ENCODE measurements at places on chromosomes 7 and 10.

- H3K4me1 ChIP-seq: peaks cover 5% of the 10 kb centered on the region
- no peak overlapping the region for H3K4me3 ChIP-seq
- no peak overlapping the region for H3K27ac ChIP-seq
- no peaks in the 10 kb centered on the region for H3K27me3 ChIP-seq
Observed at GRCh38 chr7:91645542-91645941, 235.0 kb downstream of the MTERF1 start.

- H3K27ac ChIP-seq: no peak overlapping the region
- no peak overlapping the region for H3K4me3 ChIP-seq
- no peaks in the 10 kb centered on the region for H3K36me3 ChIP-seq
- peaks cover 4% of the 10 kb centered on the region for H3K4me1 ChIP-seq
Observed at GRCh38 chr10:22697800-22698199, 16.6 kb downstream of the PIP4K2A start.

DNA sequence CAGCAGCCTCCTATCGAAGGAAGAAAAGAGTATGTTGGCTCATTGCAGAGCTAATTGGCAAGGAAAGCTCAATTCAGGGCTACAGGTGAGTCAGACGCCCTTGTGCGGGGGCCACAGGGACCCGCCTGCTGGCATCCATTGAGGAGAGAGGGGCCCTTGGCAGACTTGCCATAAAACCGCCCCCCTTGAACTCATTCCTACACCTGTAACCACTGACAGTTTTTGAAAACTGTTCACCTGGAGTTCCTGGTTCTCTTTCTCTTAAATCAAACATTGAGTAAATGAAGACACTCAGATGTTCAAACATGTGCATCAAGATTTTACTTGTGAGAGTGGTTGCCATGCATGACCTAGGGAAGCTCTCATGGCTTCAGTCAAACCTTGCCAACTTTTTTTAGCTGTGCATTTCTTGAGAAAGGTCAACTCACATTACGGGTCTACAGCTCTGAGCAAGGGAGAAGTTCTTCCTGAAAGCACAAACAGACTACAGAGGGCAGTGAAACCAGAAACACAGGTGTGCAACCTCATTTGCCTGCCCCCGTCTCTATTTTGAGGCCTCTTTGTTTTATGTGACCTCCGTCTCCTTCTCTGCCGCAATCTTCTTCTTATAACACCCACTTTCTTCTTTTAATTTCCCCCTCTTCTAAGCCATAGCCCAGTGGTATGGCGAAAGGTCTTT, 87.8 kb downstream of the TBXAS1 start:
- H3K36me3 ChIP-seq: no peaks in the 10 kb centered on the region
- no peaks in the 10 kb centered on the region for H3K4me1 ChIP-seq
- no peak overlapping the region for H3K4me3 ChIP-seq
- no peaks in the 10 kb centered on the region for H3K27me3 ChIP-seq
- no peak for DNase-seq

- no peaks in the 10 kb centered on the region for H3K4me1 ChIP-seq
- peaks cover 13% of the 10 kb centered on the region for H3K27me3 ChIP-seq
- no peaks in the 10 kb centered on the region for H3K36me3 ChIP-seq
- no peak overlapping the region for H3K4me3 ChIP-seq
- DNase-seq: no peak
Observed at GRCh38 chr10:49311555-49312236, 12.7 kb downstream of the C10orf71 start.

GRCh38 chr7:96589038-96589437, 120.6 kb downstream of the SEM1 start:
- no peaks in the 10 kb centered on the region for H3K27me3 ChIP-seq
- no peak overlapping the region for H3K4me3 ChIP-seq
- no peak for DNase-seq
- peaks cover 2% of the 10 kb centered on the region for H3K4me1 ChIP-seq
- no peaks in the 10 kb centered on the region for H3K36me3 ChIP-seq

- peaks cover 37% of the 10 kb centered on the region for H3K4me1 ChIP-seq
- peaks cover 19% of the 10 kb centered on the region for H3K36me3 ChIP-seq
- no peaks in the 10 kb centered on the region for H3K27me3 ChIP-seq
- DNase-seq: no peak
Observed at GRCh38 chr7:90402785-90403173, 482 bp upstream of the CLDN12 start.

- no peak overlapping the region for H3K4me3 ChIP-seq
- no peaks in the 10 kb centered on the region for H3K27me3 ChIP-seq
- no peak for DNase-seq
- H3K4me1 ChIP-seq: peaks cover 5% of the 10 kb centered on the region
Observed at GRCh38 chr7:24141874-24142509, 142.0 kb upstream of the NPY start.

DNA sequence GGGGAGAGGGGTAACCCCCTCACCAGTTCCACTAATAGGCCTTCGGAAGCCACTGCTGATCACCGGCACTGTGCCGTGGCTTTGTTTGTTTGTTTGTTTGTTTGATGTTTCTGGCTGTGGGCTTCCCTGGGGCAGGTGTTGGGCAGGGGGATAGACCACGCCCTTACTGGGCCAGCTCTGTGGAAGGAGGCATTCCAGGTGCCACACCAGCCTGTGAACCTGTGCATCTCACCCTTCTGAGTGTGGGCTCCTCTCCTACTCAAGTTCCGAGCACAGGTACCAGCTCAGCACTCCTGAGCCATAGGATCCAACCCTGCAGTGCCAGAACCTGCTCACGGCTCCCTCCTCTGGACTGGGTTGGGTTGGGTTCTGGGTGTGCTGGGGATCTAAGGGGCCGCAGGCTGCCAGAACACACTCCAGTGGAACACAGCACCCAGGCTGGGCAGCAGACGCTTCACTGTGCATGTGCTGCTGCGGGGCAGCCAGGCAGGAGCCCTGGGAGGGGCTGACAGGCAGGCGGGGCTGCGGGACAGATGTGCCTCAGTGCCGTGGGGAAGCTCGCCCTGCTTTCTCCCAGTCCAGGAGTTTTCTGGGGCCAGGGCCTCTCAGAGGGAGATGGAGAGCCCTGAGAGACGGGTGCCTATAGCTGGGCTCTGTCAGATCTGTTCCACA, 1053.9 kb downstream of the CNTNAP2 start:
- H3K36me3 ChIP-seq: no peaks in the 10 kb centered on the region
- H3K27ac ChIP-seq: no peak overlapping the region
- DNase-seq: no peak
- H3K4me1 ChIP-seq: no peaks in the 10 kb centered on the region
- no peak overlapping the region for H3K4me3 ChIP-seq
- no peaks in the 10 kb centered on the region for H3K27me3 ChIP-seq

GRCh38 chr10:26528048-26528447, 89.9 kb downstream of the APBB1IP start:
- H3K27me3 ChIP-seq: no peaks in the 10 kb centered on the region
- no peaks in the 10 kb centered on the region for H3K4me1 ChIP-seq
- no peak overlapping the region for H3K4me3 ChIP-seq
- DNase-seq: no peak
- no peaks in the 10 kb centered on the region for H3K36me3 ChIP-seq

GRCh38 chr10:32051926-32052325, 4.3 kb downstream of the KIF5B start:
- H3K27me3 ChIP-seq: no peaks in the 10 kb centered on the region
- H3K27ac ChIP-seq: peak overlapping the region; percentile 24
- DNase-seq: no peak
- peaks cover 34% of the 10 kb centered on the region for H3K4me1 ChIP-seq
- peaks cover 14% of the 10 kb centered on the region for H3K36me3 ChIP-seq
- H3K4me3 ChIP-seq: peak overlapping the region; percentile 97

DNA sequence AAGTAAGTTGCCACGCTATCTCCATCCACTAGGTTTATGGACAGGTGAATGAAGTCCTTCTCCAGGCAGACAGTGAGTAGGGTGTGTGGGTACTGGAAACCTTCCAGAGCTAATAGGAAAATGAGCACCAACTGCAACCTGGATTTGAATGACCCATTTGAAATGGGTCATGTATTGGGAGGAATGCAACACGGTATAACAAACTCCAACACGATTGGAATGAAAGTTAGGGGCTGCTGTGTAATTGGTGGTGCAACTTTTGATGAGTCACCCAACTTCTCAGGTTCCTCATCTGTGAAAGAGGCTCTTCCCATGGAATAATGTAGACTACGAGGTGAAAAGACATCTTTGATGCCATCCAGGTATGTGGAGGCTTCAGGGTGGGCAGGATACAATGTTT, 241.4 kb upstream of the PODXL start:
- H3K27me3 ChIP-seq: peaks cover 9% of the 10 kb centered on the region
- H3K36me3 ChIP-seq: no peaks in the 10 kb centered on the region
- no peak overlapping the region for H3K27ac ChIP-seq
- H3K4me3 ChIP-seq: no peak overlapping the region
- no peak for DNase-seq

DNA sequence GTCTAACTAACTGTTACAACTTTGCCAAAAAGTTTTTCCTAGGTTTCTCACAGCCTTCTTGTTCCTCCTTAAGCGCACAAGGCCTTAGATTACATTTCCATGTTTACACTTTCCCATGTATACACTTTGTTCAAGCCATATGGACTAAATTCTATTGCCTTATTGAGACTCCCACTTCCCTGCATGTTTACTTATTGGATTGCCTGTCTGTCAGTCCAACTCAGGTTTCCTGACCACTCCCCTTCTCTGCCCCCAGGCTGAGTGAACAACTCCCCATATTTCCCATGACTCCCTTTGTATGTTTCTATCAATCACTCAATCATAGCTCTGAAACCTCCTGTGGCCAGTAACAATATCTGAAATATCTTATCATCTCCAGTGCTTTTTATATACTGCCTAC, 43.0 kb downstream of the SLC25A40 start:
- no peaks in the 10 kb centered on the region for H3K4me1 ChIP-seq
- H3K4me3 ChIP-seq: no peak overlapping the region
- no peaks in the 10 kb centered on the region for H3K36me3 ChIP-seq

DNA sequence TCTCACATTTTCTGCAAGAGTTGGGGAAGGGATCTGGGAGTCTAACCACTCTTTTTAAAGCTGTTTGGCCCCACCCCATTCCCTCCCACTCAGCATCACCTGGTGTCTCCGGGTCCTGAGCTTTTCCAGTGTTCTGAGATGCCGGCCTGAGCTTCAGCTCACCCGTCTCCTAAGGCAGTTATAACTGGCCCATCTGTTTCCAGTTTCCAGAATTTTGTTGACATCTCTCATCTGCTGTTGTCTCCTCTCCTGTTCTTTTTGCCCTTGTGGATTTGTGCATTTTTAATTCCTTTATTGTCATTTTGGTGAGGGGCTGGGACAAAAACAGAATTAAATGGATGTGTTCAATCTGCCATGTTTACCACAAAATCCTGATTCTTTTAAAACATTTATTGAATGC, 160.6 kb downstream of the C10orf105 start:
- no peak overlapping the region for H3K4me3 ChIP-seq
- no peak for DNase-seq
- peaks cover 7% of the 10 kb centered on the region for H3K4me1 ChIP-seq
- H3K27ac ChIP-seq: no peak overlapping the region
- H3K36me3 ChIP-seq: no peaks in the 10 kb centered on the region
- no peaks in the 10 kb centered on the region for H3K27me3 ChIP-seq

Data from A673 (cell line).